CD4-positive, alpha-beta memory T cell (primary cell): ENCODE measurements at places on chromosomes 6 and 20. TPM values are rescaled to one million over a fixed set of nuclear protein-coding genes. Genes with fewer than 3 reads are reported as not detected.
A peak's percentile ranks its signal among the peaks of the same experiment; 100 is the strongest.

The KCNQ5 gene
- total RNA-seq = 4.2 TPM

The GRM1 gene
- total RNA-seq = not detected

The GTSF1L gene
- not detected for total RNA-seq

The GNMT gene
- total RNA-seq = 1.1 TPM

DNA sequence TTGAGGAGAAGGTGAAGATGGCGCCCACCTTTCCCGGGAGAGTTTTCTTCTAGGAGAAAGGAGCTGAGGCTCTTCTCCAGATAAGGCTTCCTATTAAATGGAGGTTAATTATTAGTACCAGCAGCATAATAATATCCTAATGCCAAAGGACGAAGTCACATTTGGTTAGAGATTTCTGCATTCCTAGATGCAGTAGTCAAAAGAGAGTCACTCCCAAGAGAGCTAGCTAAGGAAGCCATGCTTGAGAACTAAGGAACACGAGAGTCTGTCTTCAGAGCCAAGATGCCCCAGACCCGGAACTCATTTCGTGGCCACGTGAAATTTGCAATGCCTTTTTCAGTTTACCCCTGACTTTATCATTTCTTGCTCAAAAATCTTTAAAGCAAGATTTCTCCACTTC, 132.7 kb downstream of the TSHZ2 start:
- DNase-seq = no peak

- DNase-seq = peak; percentile 89
These were observed 13.3 kb downstream of the ELOVL5 start for GRCh38 chr6:53335224-53335994.

DNA sequence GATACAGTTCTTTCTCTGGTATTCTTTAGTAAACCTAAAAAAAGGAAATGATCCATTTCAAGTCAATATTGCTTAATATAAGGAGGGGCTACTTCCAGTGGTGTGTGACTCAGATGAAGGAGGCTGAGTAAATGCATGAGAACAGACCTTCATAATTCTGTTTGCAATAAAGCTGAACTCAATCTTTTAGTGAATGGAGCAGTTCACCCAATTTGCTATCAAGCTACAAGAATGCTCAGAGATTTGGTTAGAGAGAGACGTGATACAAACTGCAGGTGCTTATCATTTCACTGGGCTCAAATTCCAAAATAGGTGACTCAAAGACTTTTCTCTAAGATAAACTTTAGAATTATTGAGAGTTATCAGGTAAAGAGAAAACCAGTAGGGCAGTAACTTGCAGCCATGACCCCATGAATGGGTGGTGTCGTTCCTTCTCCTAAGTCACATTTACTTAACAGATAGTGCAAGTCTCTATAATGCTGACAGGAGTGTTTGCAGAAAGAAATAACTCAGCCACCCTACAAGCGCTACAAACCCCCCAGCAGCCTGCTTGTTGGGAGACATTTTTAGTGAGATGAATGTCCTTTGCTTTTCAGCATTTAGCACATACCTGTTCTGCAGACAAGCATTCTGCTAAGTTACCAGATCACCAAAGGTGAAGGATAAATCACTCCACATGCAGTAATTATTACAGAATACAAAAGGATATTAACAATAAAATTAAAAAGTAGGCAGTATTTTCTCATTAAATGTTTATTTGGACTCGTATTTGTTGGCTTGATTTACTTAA, 16.4 kb upstream of the BLOC1S5 start:
- DNase-seq = no peak

DNA sequence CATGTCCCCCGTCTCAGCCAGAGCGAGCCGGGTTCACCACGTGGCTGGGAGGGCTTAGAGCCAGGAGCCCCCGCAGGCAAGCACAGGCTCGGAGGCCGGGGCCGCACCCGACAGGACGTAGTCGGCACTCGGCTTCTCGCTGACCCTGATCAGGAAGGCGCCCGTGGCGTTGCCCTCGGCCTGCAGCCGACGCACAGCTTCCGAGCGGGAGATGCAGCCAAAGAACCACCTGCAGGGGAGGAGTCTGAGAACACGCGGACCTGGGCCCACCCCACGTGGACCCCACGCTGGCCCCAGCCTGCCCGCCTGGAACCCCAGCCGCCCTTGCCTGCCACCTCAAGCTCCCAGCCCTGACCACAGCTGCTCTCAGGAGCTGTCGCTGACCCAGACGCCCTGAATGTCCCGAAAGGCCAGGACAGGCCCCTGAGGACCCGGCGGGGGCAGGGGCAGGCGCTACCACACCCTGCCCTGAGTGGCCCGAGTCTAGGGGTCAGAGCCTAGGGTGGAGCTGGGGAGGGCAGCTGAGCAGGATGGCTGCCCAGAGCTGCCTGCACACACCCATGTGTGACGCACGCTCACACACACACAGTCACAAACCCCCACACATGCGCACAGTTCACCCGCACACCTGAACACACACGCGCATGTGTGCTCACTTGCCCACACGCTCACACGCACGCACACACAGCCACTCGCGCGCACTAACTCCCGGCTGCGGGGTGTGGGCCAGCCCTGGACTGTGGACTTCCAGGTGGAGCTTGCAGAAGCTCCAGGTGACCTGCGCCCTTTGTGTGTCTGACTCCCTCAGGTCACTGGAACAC, 2.1 kb downstream of the PTK6 start:
- no peak for DNase-seq

- DNase-seq = peak; percentile 91
These were observed 87.2 kb downstream of the FKBP5 start for GRCh38 chr6:35601331-35602132.

DNA sequence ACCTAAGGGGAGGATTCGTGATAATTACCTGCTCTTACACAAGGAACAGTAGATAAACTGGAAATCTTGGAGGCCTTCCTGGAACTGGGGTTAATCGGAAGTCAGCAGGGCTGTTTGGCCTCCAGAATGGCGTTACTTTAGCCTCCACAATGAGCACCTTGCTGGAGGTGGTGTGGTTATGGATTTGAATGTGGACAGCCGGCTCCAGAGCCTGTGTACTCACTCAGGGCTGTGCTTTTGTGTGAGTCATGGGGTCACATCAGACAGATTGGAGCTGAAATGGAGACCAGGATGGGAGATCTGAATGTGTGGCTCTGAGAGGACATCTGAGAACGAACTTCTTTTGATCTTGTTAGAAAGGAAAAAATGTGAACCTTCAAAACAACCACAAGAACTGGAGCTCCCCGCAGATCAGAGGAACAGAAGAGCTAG, 30.4 kb downstream of the IGF2R start:
- no peak for DNase-seq

GRCh38 chr6:111888928-111889695, 15.9 kb upstream of the FYN start:
- no peak for DNase-seq
